ENCODE measurements at places on chromosomes 2 and 18. TPM values are rescaled to one million over a fixed set of nuclear protein-coding genes. Genes with fewer than 3 reads are reported as not detected.

Gene MROH2A
- total RNA-seq: 1.2 TPM

Gene HSPD1
- total RNA-seq: 221 TPM

Gene RBM44
- total RNA-seq: 0.55 TPM

Gene KCTD1
- 21.4 TPM for total RNA-seq

Gene C2orf15
- total RNA-seq: 5.8 TPM

Gene SOX11
- 0.03 TPM for total RNA-seq

Gene CFAP65
- total RNA-seq: 0.29 TPM
